ENCODE measurements at places on chromosomes 5 and 9.

GRCh38 chr9:134301387-134302129, 24.7 kb upstream of the RXRA start:
- no peak for DNase-seq

DNA sequence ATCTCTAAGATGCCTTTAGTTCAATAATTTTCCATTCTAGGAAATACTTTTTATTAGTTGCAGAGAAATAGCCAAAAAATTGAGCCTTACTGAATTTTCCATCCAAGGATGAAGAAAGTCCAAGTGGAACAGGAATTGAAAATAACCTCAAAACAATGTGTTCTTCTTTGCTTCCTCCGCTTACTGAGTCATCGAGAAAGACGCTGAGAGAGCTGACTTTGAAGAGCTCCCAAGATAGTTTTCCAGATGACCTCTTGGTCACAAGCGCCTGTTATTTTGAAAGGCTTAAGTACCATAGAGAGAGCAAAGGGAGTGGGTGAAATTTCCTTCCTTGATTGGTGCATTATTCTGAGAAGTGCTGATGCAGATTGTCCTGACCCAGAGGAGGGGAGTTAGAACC, 253.5 kb upstream of the ATP10B start:
- DNase-seq, result no peak

DNA sequence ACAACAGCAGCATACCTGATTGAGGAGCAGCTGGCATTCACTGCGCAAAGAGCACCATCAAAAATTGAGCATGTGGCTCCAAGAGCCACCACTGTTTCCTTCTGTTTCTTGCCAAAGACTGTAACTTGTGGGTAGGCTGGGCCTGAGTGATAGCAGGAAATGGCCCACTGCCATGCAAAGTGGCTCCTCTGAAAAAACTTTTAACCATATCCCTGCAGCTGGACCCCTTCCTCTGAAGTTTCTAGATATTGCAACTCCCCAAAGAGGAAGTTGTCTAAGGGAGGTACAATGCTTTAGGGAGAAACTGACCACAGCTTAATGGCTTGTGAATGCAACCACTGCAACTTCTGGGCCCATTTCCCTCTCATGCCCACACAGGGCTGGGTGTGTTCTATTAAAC, 355.4 kb upstream of the PDE4D start:
- DNase-seq, result no peak

DNA sequence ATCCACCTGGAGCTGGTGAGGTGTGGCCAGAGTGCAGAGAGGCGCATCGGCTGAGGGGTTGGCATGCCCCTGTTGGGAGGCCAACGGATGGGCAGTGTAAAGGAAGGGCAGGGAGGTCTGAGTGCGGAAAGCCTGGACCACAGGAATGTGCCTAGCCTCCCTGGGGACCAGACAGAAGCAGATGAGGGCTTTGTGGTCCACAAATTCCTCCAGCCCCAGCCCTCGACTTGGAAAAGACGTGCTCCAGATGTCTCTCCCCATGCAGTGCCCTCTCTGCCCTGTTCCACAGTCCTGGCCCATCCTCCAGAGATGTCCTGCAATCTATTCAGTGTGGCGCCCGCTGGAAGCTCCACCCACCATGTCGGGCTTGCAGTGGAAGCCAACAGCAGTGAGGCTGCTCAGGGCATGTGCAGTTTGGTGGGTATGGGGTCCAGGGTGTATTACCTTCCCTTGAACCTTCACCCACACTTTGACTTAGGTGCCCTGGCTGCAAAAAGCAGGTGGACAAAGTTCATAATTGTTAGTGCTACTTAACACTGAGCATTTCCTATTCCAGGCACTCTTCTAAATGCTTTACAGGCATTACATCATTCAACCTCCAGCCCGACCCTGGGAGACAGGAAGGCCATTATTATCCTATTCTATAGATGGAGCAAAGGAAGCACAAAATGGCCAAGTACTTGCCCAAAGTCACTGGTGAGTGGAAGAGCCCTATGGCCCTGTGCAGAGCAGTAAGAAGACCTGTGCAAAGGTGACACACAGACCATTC, 120.2 kb upstream of the SLC25A48 start:
- no peak for DNase-seq

GRCh38 chr9:79040671-79041070, 531.1 kb upstream of the TLE4 start:
- no peak for DNase-seq

GRCh38 chr5:102654559-102655349, 100.4 kb upstream of the PAM start:
- no peak for DNase-seq

DNA sequence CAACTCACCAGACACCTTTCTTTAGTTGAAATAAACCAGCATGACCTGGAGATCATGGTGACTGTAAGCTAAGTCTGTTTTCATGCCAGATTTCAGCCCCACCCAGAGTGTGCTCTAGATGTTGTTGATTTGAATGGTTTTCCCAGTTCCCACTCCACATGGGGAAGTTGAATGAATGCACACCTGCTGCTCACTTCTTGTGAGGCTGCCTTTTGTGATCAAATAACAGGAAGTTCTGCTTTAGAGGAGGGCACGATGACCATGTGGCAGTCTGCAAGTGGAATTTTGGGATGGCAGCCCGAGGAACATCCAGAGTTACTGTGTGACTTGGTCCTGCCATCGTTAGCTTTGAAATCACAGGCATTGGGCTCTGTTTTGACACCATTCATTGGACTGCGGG, 18.7 kb downstream of the SLC46A2 start:
- no peak for DNase-seq

DNA sequence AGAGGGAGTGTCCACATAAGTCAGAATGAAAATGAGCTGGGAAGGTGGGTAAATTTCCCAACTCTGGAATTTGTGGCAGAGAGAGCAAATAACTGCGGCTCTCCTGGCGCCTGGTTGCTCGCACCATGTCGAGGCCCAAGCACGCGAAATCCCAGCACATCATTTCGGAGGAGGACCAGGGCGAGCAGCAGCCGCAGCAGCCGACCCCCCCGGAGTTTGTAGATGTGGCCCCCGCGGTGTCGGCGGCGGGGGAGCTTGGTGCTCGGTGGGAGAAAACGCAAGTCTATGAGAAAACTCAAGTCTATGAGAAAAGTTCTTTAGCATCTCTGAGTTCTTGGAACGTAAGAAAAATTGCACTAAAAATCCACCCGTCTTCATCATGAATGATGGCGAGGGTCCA, 60.3 kb downstream of the ACTBL2 start:
- DNase-seq, result no peak

DNA sequence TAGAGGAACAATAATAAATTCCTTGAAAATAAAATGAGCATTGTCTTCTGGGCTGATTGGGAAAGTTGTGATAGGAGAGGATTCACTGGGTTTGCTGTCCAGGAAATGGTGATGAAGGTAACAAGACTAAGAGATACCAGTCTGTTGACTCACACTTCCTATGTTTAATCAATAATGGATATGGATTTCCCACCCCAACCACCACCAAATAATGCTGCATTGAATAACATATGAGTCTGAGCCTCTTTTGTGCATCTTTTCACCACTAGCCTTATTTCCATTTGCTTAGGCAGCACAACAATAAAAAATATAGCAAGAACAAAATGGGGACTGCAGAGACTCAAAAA, 120.2 kb upstream of the NFIB start:
- no peak for DNase-seq

GRCh38 chr9:123651273-123651672, 278.7 kb downstream of the DENND1A start:
- DNase-seq, result no peak

DNA sequence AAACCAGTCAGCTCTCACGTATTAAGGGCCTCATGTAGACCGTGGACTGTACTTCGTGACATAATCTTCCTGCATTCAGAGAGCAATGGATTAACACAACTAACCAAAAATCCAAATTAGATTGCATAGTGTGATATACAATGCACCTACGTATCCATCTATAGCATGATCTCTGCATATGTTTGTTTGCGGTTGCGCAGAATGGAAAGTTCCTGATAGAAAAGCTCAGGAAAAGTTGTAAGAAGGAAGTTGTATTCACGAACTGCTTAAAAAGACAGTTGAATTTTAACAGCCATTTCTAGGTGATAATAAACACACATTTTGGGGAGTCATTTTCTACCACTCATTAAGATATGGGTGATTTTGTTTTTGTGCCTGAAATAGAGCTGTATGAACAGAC, 869.0 kb downstream of the TLE4 start:
- no peak for DNase-seq

GRCh38 chr5:134184155-134185135, 7.7 kb upstream of the SKP1 start:
- peak; percentile 20 for DNase-seq

DNA sequence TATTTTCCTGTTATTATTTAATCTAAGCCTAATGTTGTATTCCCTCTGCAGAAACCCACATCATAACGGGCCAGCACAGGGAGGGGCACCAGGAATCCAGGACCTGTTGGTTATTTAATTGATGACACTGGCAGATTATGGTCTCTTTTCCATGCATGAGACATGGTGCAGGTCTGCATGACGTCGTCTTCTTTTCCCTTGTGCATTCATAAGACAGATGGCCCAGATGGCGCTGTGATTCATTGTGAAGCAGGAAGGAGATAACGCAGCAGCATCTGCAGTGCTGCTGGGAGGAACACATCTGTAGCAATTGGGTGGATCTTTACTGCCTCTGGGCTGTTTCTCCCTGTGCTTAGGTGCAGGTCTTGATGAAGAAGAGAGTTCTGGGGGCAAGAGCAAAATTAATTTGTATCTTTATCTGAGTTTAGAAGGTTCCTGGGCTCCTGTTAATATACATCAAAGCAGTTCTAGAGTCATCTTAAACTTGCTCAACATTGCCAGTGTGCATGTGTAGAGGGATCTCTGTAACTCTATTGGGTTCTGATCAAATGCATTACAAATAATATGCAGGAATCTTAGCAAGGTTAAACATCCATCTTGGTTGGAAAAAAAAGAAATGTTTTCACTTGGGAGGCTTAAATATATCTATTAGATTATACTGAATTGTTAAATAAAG, 176.1 kb downstream of the PCSK1 start:
- DNase-seq, result no peak

- no peak for DNase-seq
These were observed 178.4 kb downstream of the FANCC start for GRCh38 chr9:95139126-95139525.

GRCh38 chr5:147713550-147714295, 68.8 kb downstream of the JAKMIP2 start:
- no peak for DNase-seq

DNA sequence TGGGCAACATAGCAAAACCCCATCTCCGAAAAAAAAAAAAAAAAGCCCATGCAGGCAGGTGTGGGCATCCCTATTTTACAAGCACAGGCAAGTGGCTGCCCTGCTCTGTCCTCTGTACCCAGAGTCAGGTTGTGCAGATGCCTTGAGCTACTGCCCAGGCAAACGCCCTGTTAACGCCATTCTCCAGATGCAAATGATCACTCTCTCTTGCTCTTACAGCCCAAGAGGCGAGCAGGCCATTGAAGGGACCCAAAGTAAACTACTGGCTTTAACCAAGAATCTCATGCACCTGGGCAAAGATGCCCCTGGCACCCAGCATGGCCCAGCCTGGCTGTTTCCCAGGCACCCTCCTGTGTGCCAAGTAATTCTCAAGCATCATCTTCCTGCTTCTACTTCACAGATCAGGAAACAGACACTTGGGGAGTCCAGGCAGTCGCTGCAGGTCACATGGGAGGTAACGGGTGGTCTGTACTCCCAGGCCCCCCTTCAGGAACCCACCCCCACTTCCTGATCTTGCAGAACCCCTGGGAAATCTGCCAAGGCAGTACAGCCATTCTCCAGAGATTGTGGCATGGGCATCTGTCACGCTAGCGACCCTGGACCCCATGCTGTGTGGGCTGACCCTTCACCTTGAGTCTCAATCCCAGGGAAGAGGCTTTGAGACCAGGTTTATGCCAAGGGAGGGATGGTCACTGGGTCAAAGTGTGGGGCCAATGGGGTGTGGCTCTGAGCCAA, 14.2 kb downstream of the EEIG1 start:
- DNase-seq, result no peak

Measured in AG09319 (cell line).